ENCODE measurements at places on chromosomes 11 and 22.

- no peak for DNase-seq
Observed at GRCh38 chr22:31639436-31640039, 22.5 kb downstream of the PISD start.

GRCh38 chr11:65558002-65558929 lies at the start of gene LTBP3:
Gene LTBP3 (minus strand): TSS chr11:65558359. CDS start chr11:65557959, 400 bp downstream.
- peak; percentile 27 for DNase-seq

- no peak for DNase-seq
Observed at GRCh38 chr11:23310276-23310675, 450.0 kb upstream of the CCDC179 start.

GRCh38 chr11:72932132-72932570 lies 117.9 kb downstream of the ATG16L2 start:
- DNase-seq, result no peak

DNA sequence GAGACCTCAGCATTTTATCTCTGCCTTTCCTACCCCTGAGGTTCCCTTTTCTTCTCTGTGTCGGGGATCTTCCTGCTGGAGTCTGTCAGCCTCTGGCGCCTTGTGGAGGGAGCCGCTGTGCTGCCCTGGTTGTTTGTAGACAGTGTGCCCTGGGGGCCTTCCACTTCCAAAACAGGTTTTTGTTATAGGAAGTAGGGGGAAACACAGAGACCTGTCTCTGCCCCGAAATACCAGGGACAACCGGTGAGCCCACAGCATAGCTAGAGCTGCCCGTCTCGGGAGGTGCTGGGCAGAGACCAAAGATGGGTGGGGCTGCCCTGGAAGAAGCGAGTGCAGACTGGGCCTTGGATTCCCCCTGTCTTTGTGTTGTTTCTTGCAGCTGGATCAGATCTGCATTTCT lies 8.0 kb downstream of the NCAPH2 start:
- DNase-seq, result no peak

GRCh38 chr11:46114378-46114777 lies 6.9 kb downstream of the PHF21A start:
- DNase-seq, result no peak

- no peak for DNase-seq
Observed at GRCh38 chr11:15826826-15827225, 529.5 kb downstream of the SOX6 start.

GRCh38 chr11:10864688-10865087 lies 6.8 kb upstream of the ZBED5 start:
- no peak for DNase-seq

DNA sequence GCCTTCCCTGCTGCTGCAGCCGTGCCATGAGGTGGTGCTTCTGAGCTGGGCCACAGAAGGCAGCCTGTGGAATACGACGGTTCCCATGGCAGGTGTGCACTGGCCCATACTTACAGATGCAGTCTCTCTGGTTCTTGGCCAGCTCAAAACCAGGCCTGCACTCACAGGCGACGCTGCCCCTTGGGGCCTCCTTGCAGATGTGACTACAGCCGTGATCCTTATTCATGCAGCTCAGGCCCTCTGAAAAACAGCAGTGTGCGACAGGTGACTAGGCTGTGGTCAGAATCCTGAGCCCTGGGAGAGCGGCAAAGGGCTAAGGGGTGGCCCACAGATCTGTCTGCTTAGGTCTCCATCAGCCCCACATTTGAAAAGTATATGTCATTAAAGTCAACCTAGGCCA lies 22.1 kb downstream of the SCUBE2 start:
- no peak for DNase-seq

DNA sequence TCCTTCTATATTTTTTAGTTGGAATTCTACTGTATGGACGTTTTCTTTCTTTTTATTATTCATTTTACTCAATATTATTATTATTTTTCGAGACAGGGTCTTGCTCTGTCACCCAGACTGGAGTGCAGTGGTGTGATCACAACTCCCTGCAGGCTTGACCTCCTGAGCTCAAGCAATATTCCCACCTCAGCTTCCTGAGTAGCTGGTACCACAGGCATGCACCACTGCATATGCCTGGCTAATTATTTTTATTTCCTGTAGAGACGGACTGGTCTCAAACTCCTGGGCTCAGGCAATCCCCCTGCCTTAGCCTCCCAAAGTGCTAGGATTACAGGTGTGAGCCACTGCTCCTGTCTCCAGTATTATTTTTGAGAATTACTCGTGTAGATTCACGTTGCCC lies 34.0 kb upstream of the CCDC134 start:
- no peak for DNase-seq

- DNase-seq, result no peak
Observed at GRCh38 chr11:125157953-125158680, 6.4 kb upstream of the PKNOX2 start.

DNA sequence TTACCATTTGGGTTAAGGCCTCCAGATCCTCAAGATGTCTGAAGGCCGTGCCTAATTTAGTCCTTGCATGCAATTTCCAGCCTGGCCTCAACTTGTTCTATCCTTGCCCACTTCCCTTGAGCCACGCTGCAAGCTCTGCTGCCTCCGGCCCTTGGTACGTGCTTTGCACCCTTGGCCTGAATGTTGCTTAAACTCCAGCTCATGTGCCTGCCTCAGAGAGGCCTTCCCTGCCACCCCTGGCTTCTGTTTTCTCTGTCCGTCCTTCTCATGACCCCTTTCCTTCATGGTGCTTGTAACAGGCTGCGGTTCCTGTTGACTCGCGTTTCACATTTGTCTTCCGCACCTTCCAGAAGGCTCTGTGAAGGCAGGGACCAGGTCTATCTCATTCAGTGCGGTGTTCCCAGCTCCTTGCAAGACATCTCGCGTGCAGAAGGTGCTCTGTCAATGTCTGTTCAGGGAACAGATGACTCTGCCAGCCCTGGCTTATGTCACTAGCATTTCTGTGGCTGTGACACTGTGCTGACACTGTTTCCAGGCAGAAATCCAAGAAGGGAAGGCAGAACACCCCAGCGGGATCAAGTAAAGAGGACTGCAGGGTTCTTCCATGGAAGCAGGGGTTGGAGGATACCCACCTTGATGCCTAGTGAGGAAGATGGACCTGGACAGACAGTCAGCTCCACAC lies 61.8 kb downstream of the FBLN1 start:
- DNase-seq, result no peak

GRCh38 chr11:75759832-75760231 lies 8.7 kb upstream of the DGAT2 start:
- DNase-seq, result no peak

- DNase-seq, result no peak
Observed at GRCh38 chr11:28545536-28545935, 437.3 kb downstream of the METTL15 start.

GRCh38 chr11:74233683-74234082 lies 62.6 kb downstream of the PPME1 start:
- DNase-seq, result no peak

DNA sequence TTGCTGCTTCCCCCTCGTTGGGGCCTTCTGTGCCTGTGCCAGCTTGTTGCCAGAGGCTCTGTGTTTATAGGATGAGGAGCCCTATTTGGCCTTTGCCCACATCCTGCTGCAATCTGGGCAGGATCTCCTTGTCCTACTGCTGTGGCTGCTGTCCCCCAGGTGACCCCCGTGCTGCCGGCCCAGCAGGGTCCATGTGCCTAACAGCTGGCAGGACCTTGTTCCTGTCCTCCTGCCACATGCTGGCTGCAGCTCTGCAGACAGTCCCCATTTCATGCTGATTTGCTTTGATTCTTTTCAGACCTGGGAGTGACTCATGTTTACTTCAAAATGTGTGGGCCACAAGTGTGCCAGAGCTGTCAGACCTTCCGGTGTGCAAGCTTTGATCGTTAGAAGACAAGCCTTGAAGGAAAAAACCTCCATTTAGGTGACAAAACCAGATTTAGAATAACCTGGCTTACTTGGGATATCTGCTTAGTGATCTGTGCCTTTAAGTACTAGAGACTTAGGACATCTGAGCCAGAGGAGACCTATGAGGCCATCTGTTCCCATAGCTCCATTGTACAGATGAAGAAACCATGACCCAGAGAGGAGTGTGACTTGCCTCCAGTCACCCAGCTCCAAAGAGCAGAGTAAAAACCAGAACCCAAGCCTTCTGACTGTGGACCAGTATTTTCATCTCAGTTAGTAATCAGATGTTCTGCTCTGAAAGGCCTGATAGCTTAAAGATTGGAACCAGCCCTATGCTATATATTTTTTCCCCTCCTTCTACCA lies 11.1 kb downstream of the NAV2 start:
- peak; percentile 53 for DNase-seq

DNA sequence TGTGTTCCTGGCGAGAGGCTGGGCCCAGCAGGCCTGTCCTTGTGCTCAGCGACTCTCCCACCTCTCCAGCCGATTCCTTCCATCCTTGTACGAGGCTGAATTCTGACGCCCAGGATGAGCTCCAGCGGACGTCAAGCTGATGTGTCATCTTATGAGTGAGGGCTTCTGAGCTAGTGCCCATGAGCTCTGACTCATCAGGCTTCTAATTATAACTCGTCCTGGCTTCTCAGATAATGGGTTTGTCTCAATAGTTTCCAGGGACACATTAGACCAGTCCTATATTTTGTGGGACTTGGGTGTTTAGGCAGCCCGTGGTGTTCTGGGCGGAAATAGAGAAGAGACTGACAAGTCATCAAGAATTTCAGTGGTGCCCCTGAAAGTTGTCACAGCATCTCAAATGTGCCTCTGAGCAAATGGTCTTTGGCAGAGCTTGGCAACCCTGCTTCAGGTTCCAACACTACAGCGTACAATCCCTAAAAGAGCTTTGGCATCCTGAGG lies 108.2 kb upstream of the CD44 start:
- DNase-seq, result peak; percentile 41

DNA sequence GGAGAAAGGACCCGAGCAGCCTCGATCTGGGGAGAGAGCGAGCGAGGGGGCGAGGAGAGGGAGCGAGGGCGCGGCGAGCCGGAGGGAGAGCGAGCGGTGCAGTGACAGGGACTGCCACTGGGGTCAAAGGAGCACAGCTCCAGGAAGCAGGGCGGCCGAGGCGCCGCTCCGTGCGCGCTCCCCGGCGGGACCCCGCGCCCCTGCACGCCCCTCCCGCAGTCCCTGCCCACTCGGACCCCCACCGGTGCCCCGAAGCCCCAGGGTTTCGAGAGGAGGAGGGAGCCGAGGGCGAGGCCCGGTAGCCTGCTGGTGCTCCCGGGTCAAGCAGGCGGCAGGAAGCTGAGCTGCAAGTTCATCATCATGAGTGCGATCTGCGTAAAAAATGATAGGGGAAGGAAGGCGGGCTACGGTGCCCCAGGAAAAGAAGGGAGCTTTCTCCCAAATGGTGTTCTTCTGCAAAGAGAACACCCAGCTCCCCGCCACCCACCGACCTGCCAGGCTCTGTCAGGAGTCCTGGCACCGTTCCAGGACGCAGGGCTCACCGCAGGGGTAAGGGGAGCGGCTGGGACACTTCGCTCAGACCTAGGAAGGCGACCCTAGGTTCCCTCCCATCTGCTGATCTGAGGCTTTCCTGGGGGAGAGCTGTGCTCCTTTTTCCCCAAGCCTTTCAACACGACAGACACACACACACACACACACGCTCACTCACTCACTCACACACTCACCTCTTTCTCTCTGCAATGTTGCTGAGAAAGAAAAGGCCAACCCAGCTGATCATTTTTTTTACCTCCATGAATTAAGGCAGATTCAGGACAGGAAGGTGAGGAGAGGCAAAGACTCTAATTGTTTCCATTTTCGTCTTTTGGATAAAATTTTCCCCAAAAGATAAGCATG lies at the start of gene MPPED2:
MPPED2 (minus strand) TSS at position 103 of the 894 bp plus-strand sequence. CDS start 5,980 bp downstream, outside the sequence.
- no peak for DNase-seq

DNA sequence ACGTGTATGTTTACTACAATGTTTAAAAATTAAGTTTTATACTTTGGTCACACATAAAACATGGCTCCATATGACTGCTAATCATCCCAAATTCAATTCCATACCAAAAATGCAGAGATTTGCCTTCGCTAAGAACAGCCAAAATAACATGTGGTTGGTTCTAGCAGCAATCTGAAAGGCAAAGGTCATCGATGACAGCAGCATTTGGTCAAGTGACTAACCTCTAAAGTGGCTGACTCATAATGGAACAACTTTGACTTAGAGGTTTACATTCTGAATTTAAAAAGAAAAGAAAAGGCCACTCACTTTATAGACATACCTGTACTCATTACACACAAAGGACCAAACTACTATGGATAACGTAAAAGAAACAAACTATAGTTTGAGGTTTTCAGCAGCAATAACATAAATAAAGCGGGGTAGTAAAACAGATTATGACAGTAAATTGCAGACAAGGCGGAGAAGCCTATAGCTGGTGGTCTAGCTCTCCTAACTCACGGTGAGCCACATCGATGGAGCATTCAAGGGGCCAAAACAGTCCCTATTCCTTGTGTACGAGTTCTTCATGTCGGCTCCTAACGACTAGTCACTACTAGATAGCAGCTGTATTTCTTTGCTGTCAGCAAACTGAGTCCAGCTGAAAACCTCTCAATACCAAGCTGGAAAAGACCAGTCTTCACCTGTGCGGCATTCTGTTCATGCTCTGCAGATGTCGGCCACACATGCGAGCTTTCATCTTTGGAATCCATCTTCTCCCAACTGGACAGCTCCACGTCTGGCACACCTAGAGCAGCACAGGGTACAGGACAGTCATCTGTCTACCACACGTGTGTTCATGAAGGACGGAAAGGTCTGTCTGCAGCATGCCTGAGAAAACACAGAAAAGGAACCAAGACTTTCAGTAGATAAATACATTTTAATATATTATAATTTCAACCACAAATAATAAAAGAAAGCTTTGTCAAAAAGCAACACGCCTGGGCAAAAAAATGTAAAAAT lies 42.1 kb downstream of the PRDM10 start:
- DNase-seq, result no peak

DNA sequence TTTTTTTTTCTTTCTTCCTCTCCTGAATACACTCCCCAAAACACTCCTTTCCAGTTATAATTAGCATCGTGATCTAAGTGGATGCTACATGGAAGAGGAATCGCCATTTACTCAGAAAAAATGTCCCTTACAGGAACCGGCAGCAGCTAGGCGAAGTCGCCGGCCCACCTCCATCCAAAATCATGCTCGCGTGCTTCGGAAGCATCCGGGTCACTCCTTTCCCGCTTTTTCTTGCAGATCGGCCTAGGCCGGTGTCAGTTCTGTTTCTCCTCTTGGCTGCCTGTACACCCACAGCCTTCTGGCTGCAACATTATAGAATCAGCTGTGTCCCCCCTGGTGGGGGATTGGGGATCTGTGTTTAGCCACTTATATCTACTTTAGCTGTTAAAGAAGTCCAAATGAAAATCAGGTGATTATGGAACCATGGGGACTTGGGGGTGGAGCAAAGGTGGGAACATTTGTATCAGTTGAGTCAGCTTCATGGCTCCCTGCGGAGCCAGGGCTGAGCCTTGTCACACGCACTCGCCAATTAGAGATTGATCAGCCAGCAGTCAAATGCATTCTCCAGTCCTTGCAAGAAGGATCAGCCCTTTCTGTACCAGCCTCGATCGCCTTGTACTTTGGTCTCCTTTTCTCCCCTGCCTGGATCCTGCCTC lies 36.3 kb downstream of the ASRGL1 start:
- no peak for DNase-seq

Measured in CD4-positive, alpha-beta T cell treated with Interferon alpha-2 for 1 hour (primary cell).